Fibroblast of villous mesenchyme (primary cell): ENCODE measurements at places on chromosomes 12 and 14. TPM values are rescaled to one million over a fixed set of nuclear protein-coding genes. Genes with fewer than 3 reads are reported as not detected.

The KRT74 gene
- not detected in 2 replicates for total RNA-seq

The NR1H4 gene
- under 0.01 TPM in 1 of 2 replicates, not detected in the other for total RNA-seq

The NRIP2 gene
- under 0.01 and 0.86 TPM in 2 replicates for total RNA-seq

DNA sequence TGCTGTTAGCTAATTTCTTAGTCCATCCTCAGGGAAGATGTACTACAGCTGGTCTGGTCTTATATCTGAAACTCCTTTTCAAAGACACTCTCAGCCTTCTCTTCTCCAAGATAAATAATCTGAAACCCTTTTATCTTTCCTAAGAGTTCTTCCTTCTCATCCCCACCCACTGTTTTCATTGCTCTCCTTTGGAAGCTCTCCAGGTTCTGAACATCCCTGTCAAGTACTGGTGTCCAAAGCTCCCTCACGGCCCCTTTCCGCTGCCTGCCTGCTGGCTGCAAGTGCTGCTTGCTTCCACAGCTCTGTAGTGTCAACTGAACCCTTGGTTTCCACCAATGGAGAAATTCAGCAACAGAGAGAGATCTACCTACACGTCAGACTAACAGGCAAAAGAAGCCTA lies 6.6 kb upstream of the SLC6A13 start:
- peak; percentile 47 for DNase-seq

DNA sequence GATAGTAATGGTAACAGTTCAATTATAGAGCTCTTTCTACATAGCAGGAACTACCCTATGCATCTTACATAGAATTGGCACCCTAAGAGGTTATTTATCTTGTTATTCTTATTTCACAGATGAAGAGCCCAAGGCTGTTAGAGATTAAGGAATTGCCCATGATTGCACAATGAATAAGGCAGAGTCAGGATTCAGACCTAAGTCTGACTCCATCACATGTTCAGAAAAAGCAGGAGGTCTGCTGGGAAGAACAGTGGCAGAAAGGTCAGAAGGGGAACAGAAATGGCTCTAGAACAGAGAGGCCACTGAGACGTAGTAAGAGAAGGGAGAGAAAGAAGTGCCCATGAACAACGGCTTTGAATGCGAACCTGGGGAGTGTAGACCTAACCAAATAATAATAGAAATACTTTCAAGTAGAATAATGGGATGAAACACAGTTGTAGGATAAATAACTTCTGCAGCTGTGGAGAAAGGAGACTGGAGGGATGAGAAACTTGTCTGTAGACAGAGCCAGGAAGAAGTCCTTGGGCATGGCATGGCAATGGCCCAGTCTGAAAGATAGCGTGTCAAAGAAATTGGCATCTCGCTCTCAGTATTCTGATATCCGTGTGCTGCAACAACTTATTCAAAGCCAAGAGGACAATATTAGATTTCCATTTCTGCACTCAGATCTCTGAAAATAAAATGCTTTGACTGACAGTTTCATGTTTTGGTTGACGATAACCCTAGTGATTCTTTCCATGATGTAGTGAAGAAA lies 17.6 kb downstream of the MYBPC1 start:
- no peak for DNase-seq

GRCh38 chr14:26863736-26864135 lies 265.9 kb upstream of the NOVA1 start:
- peak; percentile 28 for DNase-seq

GRCh38 chr12:72523754-72524153 lies 251.6 kb downstream of the TRHDE start:
- DNase-seq, result peak; percentile 75

GRCh38 chr12:106910202-106910601 lies 45.5 kb upstream of the TMEM263 start:
- no peak for DNase-seq

GRCh38 chr12:62263966-62264365 lies 3.8 kb downstream of the USP15 start:
- no peak for DNase-seq

DNA sequence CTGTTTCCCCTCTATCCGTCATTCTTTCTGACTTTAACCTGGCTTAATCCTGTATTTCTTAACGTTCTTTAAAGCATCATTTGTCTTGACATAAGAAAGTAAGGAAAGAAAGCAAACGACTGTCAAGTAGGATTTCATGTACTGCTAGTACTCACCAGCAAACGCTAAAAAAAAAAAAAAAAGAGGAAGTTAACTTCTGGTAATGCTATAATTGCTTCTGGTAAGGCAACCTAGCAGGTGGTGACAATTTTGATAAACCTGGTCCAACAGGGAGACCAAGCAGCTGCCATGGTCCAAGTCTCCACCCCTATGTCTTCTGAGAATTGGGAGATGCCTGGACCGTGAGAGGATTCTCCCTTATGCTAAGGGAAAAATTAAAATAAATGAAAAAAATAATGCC lies 306.6 kb downstream of the DAD1 start:
- no peak for DNase-seq

DNA sequence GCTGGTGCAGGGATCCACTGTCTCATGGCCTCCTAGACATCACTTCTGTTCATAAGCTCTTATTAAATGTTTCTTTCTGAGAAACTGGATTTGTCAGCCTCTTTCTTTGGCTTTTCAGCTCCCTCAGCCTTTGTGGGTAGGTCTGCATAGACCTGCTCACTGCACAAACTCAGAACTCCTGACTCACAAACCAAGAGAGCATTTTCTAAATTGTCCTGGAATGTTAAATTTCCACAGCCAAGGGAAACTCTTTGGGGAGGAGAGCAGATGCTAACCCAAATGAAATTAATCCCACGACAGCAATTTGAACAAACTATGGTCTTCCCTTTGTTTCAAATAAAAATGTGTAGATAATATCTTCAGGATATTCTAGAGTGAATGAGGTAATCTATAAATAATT lies 19.5 kb upstream of the CERS5 start:
- peak; percentile 45 for DNase-seq

GRCh38 chr12:64181430-64182291 lies 40.4 kb downstream of the KICS2 start:
- DNase-seq, result peak; percentile 91

DNA sequence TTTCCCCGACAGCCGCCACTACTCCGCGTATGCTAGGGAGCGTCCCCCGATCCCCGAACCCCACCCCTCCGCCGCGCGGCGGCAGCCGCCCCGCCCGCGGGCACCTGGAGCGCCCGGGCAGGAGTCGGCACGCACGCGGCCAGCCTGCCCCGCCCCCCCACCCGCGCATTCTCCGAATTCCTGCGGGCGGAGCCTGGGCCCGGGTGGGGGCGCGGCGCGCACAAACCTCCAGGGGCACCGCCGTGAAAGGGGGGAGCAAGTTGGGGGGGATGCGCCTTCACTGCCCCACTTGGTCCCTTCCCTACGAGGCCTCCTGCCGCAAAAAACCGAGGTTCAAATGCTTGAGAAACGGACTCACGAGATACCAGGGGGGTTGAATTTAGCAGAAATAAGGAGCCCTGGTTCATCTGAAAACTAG lies 1.7 kb downstream of the AJUBA start:
- DNase-seq, result peak; percentile 36

GRCh38 chr12:76637807-76638206 lies 78.2 kb upstream of the OSBPL8 start:
- peak; percentile 23 for DNase-seq

DNA sequence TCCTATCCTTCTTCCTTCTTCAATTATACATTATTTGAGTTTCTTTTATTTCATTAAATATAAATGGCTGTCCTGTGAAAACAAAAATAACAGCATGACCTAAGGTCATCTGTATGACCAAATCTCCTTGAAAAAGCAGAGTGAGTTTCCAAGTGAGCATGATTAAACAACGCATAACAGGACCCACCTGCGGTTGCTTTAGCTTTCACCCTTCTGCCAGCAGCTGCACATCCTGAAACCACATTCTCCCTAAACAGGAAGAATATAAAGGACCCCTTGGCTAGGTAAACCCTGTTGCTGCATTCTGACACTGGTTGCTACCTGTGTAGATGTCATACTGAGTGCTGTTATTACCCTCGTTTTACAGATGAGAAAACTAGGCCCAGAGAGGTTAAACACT lies 42.8 kb upstream of the CPM start:
- DNase-seq, result no peak

- no peak for DNase-seq
Measured at GRCh38 chr12:109815757-109816617, 17.2 kb downstream of the TRPV4 start.

GRCh38 chr14:82398256-82398655 lies 864.6 kb upstream of the SEL1L start:
- DNase-seq, result no peak

- DNase-seq, result no peak
Measured at GRCh38 chr14:88870777-88871176, 46.3 kb downstream of the TTC8 start.

DNA sequence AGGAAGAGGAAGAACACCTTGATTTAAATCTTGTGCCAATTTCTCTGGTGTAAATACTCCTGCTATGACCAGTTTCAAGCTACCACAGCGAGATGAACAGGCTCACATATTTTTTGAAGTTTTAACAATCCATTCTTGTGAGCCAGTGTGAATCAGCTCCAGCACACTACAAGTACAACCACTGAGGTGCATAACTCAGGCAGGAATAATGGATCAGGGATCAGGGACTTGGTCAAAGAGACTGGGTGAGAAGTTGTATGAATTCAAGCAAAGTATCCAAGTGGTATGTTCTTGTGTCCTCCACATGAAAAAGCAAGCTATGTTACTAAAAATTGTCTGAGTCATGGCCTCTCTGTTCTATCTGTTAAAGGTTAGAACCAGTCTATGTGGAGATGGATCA lies 35.2 kb upstream of the KITLG start:
- DNase-seq, result no peak

GRCh38 chr14:52307905-52308304 lies 6.2 kb upstream of the PTGER2 start:
- DNase-seq, result no peak
